ENCODE measurements at places on chromosomes 12 and 14.

DNA sequence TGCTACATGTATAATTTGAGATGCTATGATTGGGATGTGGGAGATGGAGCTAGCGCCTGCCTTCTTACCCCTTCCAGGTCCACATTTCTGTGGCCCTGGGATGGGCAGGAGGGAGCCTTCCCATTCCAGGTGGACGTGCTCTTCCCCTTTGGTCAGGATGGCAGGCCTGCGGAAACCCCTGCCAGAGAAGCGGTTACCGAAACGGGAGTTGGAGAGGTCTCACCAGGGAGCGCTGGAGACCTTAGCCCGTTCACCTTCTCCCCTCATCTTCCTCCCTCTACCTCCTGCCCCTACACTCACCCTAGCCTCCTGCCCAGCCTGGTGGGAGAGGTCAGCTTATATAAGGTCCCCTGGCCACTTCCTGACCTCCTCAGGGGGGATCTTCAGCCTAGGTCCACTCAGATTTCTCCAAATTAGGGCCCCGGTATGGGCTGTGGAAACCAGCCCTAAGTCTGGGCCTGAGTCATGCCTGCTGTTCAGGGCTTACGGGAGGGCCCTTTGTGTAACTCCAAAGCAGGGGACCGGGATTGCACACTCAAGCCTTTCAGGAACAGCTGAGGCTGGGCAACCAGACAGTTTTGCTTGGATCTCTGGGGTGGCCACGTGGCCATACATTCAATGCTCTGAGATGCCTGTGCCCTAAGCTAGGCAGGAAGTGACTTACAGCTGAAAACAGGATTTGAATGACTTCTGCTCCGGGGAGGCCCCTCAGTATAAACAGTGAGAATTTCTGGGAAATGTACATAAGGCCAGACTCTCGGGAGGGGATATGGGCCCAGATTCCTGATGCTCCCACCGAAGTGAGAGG, 10.2 kb upstream of the MEG3 start:
- DNase-seq, result no peak

DNA sequence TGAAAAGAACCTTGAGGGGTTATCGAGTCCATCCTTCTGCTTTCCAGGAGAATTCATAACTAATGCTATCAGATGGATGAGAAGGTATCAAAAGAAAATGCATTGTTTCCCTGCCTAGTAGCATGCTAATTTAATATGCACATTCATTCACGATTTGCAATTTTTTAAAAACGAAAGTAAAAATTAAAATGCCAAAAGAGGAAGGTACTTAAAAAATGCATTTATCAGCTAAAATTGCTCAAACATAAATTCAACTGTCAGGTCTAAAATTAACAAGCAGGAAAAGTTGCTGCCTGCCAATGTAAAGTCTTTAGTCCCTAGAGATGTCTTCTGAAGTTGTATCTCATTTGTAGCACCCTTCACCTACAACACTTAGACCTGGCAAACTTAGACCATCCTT, 7.9 kb downstream of the ATF7 start:
- DNase-seq, result no peak

GRCh38 chr12:46559311-46559710, 186.7 kb upstream of the SLC38A2 start:
- no peak for DNase-seq

DNA sequence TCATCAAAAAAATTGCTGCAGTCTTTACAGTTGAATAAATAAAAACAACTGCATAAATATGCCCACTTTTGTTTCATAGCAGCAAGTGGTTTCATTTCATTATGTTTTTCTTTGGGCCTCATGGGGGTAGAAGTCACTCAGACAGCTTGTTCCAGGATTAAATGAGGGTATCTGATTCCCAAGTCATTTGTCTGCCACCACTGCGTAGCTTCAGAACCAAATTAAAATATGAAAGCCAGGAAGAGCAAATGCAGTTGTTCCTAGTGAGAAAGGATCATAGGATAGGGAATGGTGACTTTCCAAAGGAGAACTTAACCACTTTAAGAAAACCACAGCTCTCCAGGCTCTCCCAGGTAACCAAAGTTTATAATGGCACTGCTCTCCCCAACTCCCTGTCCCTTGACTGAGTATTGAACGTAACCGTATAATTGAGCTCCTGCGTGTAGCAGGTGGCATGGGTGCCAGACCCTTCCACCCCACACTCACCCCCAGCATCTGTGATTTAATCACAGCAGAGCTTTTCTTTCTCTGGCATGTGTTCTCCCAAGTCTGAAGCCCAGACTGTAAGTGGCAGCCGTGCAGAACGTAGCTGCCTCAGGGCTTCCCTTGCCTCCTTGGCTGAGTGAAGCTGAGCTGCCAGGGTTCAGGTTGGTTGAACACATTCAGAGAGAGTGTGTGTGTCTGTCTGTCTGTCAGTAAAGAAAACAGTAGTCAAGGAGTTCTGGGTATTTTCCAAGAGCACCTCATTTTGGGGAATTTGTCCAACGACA, 11.3 kb upstream of the KCNH3 start:
- no peak for DNase-seq

- no peak for DNase-seq
These were observed 62.2 kb downstream of the TSPAN11 start for GRCh38 chr12:30988646-30989286.

- DNase-seq, result no peak
These were observed 107.9 kb downstream of the SNAPC1 start for GRCh38 chr14:61870163-61870562.

GRCh38 chr14:56694609-56695008, 115.0 kb downstream of the TMEM260 start:
- DNase-seq, result no peak

Measured in CD4-positive, alpha-beta T cell (primary cell).